ENCODE measurements at places on chromosomes 2 and 18.
A peak's percentile ranks its signal among the peaks of the same experiment; 100 is the strongest.

- DNase-seq, result no peak
These were observed 239.7 kb upstream of the RASGRP3 start for GRCh38 chr2:33236482-33237385.

- no peak for DNase-seq
These were observed 69.7 kb downstream of the FEZ2 start for GRCh38 chr2:36528274-36528673.

DNA sequence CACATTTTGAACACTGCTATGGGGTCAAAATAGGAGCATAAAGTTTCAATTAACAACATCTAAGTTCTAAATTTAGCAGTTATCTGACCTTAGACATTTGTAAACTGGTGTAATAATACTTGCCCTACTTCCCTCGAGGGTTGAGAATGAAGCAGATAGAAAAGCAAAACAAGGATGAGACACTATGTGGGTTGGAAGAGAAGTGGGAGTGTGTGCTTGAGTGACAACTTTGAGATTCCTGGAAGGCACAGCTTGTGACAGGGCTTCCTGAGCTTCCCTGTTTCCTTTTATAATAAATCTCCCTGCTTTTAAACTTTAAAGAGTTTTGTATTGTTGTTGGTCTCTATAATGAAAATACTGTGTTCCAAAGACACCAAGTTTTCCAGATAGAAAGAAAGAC is 128.6 kb upstream of the CHST9 start:
- DNase-seq, result no peak

DNA sequence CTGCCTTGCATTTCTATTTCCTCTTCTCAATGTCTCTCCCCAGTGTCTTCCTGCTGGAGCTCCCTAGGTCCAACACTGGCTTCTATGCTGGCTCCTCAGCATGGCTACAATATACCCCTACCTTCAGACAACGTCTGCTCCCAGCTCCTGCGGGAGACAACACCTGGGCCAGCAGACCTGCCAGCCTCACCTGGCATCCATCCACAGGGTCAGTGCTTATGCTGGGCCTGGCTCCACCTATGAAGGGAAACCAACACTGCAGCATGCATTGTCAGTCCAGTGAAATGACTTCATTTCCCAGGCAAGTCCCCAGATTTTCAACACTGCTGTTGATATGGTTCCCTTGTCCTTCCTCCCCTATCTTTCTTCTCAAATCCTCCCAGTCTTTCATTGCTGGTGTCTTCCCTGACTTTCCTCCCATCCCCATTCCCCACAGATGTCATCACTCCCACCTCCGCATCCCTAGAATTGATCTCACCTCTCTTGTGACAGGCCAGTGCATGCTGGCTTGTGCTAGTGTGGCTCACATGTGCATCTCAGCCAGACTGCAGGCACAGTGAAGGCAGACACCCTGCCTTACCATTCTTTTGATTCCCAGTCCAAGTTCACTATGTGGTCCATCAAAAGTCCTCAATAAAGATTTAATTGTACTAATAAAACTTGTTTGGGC is 98.0 kb downstream of the MYO5B start:
- no peak for DNase-seq

- DNase-seq, result no peak
These were observed 143.3 kb downstream of the PDE1A start for GRCh38 chr2:182283512-182283911.

- DNase-seq, result no peak
These were observed 47.0 kb downstream of the COBLL1 start for GRCh38 chr2:164794432-164795231.

DNA sequence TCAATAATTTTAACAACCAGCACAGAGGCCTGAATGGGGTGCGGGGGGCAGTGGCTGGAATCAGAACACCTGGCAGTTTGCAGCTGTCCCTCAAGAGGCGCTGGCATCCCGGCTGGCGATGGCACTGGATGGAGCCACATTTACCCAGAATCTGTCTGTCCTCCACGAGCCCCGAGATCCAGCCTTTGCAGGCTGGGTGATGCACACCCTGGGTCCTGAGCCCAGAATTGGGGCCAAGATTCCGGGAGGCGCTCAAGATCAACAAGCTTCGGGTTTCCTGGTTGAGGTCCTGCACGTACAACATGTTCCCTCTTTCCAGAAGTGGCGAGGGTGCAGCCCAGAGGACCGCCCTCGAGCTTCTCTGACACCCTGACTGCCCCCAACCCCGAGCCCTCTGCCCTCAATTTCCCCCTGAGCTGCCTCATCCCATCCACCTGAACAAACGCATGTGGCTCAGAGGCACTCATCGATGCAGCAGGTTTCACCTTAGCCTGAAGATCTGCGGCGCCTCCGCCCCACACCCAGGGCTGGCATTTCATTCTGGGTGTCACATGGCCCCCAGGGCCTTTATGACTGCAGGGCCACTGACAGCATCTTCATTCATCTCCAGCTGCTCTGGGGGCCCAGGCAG is 97.5 kb downstream of the TFCP2L1 start:
- no peak for DNase-seq

GRCh38 chr2:232349946-232350635 is 28.5 kb upstream of the ALPP start:
- DNase-seq, result no peak

GRCh38 chr18:66136039-66136438 is 385.2 kb downstream of the CDH7 start:
- no peak for DNase-seq

GRCh38 chr2:203143391-203143790 is 95.4 kb upstream of the CYP20A1 start:
- no peak for DNase-seq

DNA sequence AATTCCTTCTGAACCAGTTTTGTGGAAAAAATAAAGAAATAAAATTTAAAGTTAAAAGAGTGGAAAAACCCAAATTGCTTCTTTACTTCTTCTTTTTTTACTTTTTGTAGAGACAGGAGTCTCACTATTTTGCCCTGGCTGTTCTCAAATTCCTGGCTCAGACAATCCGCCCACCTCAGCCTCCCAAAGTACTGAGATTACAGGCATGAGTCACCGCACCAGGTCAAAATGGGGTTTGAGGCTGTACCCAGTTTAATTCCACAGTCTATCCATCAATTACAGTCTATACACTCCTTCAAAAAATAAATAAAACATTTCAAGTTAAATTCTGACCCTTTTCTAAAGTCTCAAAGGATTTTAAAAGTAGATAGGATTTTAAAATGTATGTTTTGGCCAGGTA is 120.3 kb downstream of the FAM161A start:
- DNase-seq, result no peak

- no peak for DNase-seq
These were observed 18.8 kb upstream of the SERPINB5 start for GRCh38 chr18:63457977-63458376.

- peak; percentile 80 for DNase-seq
These were observed at the start of gene ZNF514 for GRCh38 chr2:95159690-95160449. ZNF514 (minus strand) TSS chr2:95159848; CDS start chr2:95153253, 6,595 bp downstream.

- DNase-seq, result no peak
These were observed 73.9 kb downstream of the SLC39A10 start for GRCh38 chr2:195730912-195731311.

- peak; percentile 70 for DNase-seq
These were observed 141.9 kb downstream of the ANKRD44 start for GRCh38 chr2:197168705-197169104.

DNA sequence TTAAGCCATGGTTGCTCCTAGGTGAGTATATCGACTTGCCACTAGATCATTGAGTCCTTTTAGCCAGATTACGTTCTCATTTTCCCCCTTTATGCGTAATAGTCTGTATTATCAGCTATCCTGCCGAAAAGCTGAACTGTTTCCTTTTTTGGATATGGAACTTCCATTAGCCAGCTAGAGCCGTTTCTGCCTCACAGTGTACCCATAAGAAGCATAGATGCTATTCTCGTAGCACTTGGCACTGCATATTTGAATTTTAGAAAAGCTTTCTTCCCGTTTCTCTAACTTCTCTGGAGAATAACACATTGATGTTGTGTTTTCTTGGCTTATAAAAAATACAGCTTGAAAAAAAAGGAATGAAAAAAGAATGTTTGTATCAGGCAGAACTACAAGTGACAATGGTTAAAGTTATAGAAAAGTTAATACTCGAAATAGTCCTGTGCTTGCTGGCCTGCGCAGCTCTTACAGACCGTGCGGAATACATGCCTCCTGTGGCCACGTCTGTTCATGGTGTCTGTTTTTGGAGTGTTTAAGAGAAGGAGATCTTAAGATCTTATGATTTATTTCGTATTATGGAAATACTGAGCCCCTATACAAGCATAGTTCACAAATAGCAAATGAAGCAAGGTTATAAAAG is 710 bp downstream of the DUSP19 start:
- DNase-seq, result no peak

GRCh38 chr2:46876741-46877384 is 38.7 kb downstream of the MCFD2 start:
- no peak for DNase-seq

- no peak for DNase-seq
These were observed 275.1 kb downstream of the TGIF1 start for GRCh38 chr18:3725115-3725514.

GRCh38 chr18:45755934-45756333 is 32.0 kb downstream of the SLC14A1 start:
- no peak for DNase-seq

GRCh38 chr2:5798084-5798483 is 105.9 kb downstream of the SOX11 start:
- no peak for DNase-seq

DNA sequence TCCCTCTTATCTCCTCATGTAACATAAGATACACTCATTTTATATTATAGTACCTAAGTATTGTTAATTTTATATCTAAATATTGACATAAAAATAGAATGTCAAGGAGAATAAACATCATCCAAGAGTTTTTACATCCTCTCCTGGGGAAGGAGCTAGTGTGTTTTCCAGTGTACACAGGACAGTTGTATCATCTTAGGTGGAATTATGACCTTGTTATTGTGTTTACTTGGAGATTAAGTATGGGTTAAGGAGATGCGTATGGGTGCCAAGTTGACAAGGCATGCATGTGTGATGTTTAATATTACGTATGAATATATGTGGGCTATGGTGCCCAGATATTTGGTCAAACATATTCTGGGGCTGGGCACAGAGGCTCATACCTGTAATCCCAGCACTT is 11.2 kb upstream of the DDX1 start:
- DNase-seq, result no peak

DNA sequence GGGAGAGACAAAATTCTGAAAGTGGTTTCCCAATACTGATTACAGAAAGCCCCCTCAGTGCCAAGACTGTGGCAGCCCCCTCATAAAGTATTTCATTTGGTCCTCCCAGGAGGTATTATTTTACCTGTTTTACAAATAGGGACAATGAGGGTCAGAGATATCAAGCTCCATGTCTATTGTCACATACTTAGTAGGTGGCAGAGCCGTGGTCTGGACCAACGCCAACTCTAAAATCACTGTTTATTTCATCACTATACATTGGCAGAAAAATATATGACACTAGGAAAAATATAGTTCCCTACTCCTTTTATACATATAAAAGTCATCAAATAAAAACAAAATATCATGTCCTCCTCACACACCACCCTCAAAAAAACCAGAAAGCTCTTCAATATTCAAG is 68.6 kb downstream of the DHRS9 start:
- no peak for DNase-seq

DNA sequence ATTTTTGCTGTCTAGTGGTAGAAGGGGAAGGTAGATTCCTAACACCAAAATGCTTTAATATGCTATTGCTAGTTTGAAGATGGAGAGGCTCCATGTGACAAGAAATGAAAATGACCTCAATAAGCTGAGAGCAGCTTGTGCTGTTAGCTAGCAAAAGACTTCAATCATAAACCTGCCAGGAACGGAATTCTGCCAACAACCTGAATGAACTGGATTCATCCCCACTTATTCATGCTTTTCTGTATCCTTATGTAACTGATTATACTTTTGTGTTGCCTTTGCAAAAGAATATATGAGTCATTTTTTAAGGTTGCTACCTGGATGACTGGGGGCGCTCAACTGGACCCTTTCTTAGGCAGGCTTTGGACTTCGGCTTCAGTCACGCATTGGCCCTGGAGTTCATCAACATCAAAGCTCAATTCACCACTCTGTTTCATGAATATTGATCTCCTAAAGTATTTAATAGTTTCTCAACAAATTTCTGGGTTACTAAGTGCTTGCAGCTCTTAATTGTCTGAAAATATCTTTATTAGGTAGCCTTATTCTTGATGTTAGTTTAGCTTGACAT is 97.5 kb upstream of the KCNJ3 start:
- no peak for DNase-seq

DNA sequence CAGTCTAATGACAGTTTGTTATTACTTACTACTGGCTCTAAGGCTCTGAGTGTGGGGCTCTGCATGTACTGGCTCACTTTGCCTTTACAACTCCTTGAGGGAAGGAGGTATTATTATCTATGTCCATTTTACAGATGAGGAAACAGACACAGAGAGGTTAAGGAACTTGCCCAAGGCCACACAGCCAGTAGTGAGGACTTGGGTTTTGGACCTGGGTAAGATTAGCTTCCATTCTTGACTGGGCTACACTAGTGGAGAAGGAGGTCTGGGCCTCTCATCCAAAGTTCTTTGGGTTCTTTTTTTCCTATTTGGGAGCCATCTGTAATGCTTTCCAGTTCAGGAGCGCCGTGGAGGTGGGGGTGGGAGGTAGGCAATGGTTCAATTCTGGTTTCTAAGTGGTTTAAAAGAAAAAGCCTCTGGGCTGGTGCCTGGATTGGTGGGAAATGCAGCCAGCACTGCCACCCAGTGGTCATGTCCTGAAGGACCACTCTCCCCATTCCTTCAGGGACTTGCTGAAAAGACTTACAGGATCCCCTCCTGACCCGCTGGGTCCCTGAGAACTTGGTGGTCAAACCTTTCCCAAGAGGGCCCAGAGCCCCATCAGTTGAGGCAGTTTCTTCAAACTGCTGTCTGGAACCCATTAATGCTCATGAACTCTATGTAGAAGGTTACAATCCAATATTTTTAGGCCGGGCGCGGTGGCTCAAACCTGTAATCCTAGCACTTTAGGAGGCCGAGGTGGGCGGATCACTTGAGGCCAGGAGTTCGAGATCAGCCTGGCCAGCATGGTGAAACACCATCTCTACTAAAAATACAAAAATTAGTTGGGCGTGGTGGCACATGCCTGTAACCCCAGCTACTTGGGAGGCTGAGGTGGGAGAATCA is 38.6 kb upstream of the NOTO start:
- peak; percentile 70 for DNase-seq

DNA sequence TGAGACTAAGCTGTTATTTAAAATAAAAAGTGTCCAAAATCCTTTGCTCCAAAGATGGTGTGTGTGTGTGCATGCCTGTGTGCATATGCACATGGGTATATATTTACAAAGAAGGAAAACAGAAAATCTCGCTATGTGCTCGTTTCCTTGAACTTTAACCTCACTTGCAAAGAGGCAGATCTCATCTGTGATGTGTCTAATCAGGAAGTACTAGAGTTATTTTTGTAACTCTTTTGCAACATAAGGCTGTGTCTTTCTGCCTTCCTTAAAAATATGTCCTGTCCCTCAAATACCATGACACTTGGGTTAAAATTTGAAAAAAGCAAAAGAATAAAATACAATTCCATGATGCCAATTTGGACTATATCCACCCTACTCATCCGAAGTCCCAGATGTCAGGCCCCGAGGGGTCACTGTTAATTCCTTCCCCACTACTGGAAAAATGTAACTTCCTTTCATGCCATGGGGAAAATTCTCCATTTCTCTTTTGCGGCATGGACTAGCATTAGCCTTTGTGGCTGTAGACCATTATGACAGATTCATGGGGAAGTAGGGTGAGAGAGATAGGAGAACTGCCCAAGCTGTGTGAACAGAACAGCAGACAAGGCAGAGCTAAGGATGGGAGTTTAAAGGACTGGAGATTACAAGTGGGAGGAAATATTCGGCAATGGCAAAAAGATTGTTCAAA is 191.3 kb downstream of the MYO1B start:
- DNase-seq, result no peak

- no peak for DNase-seq
These were observed 202.1 kb downstream of the EIPR1 start for GRCh38 chr2:3175568-3175955.

Measured in activated naive CD4-positive, alpha-beta T cell treated with anti-CD3 and anti-CD28 coated beads, Interleukin-2, amount 50 U/mL, for 16 hours (primary cell).